ENCODE measurements at places on chromosomes 2 and 18. TPM values are rescaled to one million over a fixed set of nuclear protein-coding genes. Genes with fewer than 3 reads are reported as not detected.
A peak's percentile ranks its signal among the peaks of the same experiment; 100 is the strongest.

DNA sequence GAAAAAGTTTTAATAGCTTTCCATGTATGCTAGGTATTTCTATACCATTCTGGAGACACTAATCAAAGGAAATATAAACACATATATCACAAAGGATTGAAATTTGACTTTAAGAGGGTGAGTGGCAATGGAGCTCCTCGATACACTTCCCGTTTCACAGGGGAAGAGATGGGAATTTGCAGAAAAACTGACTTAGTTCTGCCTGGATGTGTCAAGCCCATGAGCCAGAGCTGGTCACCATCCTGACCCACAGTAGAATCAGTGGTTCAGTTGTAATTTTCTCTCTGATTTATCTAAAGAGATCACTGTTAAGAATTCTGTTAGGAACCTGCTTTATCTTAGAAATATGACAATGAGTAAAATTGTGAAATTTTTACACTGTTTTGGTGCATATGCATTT is 34.2 kb downstream of the PLCL1 start:
- no peak for DNase-seq

DNA sequence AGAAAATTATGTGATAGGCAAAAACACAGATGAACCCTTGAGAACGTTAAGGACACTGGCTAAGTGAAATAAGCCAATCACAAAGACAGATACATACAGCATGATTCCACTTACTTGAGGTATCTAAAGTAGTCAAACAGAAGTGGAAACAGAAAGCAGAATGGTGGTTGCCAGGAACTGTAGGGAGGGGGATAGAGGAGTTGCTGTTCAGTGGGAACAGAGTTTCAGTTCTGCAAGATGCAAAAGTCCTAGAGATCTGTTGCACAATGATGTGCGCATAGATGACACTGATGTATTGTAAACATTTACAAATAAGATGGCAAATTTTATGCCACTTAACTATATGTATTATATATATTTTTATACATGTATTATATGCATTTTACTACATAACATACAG is 59.7 kb downstream of the POLE4 start:
- no peak for DNase-seq

DNA sequence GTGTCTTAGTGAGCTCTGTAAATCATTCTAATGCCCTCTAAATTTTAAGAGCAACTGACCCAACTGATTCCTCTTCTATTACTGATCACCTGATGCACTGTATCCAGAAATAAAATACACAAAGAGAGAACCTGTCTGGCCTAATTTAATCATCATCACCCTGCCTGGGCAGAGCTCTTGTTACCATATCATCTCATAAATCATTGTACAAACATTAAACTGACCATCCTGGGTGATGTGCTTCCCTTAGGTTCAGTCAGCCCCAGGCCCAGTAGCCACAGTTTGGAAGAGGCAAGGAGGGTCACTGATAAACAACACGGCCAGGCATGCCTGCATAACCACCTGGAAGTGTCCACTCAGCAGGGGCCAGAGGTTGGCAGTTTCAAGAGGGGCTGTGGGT is 22.7 kb upstream of the ACMSD start:
- no peak for DNase-seq

- DNase-seq, result no peak
Measured at GRCh38 chr2:181430406-181431118, 26.6 kb upstream of the ITGA4 start.

Gene MTCL1
- total RNA-seq, result 35.6 TPM

DNA sequence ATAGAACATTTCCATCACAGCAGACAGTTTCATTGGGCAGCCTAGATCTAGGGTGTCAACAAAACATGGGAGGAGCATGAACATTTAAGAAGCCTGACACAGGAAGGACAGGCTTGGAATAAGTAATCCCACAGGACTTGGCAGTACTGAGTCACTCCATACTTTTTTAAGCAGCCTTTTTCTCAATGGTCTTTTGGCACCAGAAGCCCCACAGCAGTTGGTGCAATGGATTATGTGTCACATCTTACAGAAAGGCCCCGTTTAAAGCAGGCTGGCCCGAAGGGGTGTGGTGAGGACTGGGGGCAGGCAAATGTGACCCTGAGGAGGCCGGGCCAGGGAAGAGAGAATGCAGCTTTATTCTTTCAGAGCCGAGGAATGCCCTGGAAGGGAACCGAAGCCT is 26.6 kb downstream of the SPTBN1 start:
- DNase-seq, result peak; percentile 77

GRCh38 chr2:232211743-232212686 is 166.5 kb upstream of the ALPP start:
- no peak for DNase-seq

- no peak for DNase-seq
Measured at GRCh38 chr2:231099918-231100317, 24.9 kb downstream of the HTR2B start.

Gene PARD3B
- total RNA-seq, result 5.6 TPM

Gene DYNAP
- not detected for total RNA-seq

GRCh38 chr2:241008711-241009121 is 10.3 kb downstream of the SNED1 start:
- no peak for DNase-seq

DNA sequence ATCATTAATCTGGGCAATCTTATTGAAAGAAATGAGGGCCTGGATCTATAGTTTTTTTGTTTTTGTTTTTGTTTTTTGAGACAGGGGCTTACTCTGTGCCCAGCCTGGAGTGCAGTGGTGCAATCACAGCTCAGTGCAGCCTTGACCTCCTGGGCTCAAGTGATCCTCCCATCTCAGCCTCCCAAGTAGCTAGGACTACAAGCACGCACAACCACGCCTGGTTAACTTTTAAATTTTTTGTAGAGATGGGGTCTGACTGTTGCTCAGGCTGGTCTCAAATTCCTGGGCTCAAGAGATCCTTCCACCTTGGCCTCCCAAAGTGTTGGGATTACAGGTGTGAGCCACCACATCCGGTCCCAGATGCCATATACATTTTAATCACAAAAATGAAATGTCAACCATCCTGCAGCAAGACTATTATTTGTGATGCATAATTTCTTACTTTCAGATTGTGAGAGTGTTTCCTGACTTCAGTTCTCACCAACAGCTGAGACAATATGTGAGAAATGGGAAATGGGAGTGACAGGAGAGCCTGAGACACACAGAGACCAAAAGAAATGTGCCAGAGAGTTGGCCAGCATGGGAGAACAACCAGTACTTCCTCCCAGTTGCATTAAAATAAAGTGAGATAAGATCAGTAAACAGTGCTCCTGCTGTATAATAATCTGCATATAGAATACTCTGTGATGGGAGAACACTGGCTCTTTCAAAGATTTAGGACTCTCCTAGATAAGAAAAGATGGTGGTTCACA is 87.6 kb downstream of the METTL8 start:
- no peak for DNase-seq

Gene DES
- total RNA-seq, result 0.30 TPM

DNA sequence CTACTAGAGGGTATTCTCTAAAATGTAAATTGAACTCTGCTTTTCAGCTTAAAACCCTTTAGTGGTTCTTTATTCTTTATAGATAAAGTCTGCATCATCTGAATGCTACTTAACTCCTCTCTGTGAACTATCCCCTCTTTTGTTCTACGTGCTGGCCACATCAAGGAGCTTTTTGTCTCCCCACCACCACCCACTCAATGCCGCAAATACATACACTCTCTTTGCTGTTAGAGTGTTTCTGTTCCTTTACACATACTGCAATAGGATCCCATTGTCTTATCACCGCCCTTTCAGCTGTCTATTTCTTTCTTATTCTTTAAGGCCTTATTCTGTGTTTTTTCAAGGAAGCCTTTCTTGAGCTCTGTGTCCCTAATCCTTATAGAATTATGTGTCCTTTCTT is 83.3 kb downstream of the EML4 start:
- DNase-seq, result no peak

- no peak for DNase-seq
Measured at GRCh38 chr2:157938556-157938955, 62.4 kb upstream of the ACVR1 start.

DNA sequence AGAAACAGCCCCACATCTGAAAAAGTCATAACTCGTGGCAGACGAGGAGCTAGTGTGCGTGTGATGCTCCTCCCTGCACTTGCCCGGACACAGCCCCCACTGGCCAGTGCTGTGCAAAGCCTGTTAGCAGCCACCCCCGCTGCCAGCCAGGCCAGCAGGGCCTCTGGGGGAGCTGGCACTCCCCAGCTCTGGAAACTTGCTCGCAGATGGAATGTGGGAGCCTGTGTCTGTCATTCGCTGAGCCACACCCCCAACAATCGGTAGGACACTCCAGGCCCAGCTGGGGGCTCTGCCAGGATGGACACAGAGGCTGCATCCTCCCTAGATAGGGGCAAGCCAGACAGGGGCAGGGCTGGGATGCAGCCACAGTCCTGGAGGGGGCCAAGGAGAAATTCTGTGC is 62.4 kb upstream of the ATG16L1 start:
- no peak for DNase-seq

DNA sequence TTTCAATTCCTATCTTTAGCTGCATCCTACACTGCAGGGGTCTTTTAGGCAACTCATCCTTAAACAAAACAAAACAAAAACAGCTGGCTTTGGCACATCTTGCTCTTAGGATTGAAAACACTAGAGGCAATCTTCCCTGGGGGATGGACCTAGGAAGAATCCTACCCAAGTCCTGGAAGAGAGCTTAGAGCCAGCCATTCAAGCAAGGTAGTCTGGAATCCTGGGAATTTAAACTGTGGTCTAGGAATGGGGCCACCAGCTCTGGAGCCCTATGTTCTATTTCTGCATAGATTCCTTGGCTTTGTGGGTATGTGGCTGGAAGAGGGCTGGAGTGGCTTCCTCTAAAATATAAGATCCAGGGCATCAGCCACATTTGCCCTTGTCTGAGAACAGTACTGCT is 27.7 kb downstream of the MYL1 start:
- DNase-seq, result peak; percentile 6

Gene KYNU
- total RNA-seq, result 1.6 TPM

Gene PNPT1
- 26.5 TPM for total RNA-seq

Gene POTEJ
- not detected for total RNA-seq

DNA sequence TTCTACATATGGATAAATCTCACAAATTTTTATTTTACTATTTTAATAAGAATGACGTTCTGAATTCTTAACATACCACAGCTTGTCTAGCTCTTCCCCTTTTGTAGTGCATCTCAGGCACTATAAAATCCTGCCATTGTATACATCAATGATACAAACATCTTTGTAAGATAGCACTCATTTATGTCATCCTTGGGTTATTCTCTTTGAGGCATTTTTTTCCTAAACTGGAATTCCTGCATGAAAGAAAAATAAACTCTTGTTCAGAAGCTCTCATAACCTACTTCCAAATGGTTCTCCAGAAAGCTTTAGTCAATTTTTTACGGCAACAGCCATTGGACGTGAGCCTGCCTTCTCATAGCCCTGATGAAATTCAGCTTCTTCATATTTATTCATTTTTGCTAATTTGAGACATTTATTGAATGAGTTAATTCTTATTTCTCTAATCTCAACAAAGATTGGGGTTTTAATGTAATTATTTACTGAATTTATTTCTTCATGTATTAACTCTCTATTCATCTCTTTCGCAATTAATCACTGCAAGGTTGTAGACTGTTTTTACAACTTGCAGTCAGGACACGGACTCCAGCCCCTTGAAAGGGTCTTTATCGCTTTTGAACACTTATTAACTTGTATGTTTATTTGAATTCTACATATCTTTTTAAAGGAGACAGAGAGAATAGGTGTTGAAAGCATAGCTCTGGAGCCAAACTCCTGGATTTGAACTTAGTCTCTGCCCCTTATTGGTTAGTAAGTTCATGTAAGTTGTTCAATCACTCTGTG is 57.6 kb upstream of the PARD3B start:
- DNase-seq, result peak; percentile 14

- no peak for DNase-seq
Measured at GRCh38 chr2:68436270-68436669, 30.8 kb downstream of the FBXO48 start.

Gene MEP1B
- total RNA-seq, result not detected

DNA sequence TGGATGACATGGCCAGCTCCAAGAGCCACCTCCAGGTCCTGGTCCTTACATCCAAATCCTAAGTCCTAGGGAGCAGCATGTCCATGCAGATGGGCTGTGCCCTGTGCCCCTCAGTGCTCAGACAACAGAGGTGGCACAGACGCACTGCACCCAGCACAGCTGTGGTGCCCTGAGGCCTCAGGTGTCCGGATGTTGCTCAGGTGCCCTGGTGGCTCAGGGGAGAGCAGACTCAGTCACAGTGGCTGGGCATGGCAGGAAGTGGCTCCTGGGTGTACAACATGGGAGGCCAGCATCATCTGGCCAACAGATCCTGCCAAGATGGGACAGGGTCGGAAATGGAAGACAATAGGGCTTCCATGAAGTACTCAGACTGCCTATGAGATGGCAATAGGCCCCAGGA is 50.1 kb downstream of the TIMM21 start:
- DNase-seq, result no peak

Gene EFEMP1
- 155 TPM for total RNA-seq

- DNase-seq, result no peak
Measured at GRCh38 chr2:68716604-68717304, 17.9 kb upstream of the ARHGAP25 start.

- DNase-seq, result no peak
Measured at GRCh38 chr18:8339952-8340351, 269.3 kb upstream of the RAB12 start.

DNA sequence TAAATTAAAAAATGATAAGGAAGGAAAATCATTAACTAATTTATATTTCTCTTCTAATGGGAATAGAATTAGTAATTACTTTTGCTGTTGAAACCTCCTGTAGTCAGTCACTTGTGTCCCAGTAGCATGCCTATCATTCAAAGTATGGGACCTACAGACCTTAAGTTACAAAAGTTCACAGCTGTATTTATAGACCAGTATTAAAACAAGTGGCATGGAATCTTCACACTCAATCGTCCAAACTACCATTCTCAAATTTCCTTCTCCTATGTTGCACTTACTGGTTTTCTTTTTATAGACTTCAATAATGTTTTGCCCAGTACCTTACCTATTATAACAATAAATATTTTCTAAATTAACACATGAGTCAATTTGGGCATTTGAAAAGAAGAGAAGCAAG is 639.9 kb downstream of the ERBB4 start:
- DNase-seq, result no peak

Gene DYSF
- 10.2 TPM for total RNA-seq

GRCh38 chr2:28252311-28252710 is 140.3 kb upstream of the FOSL2 start:
- DNase-seq, result no peak

Data from renal cortical epithelial cell (primary cell).